NCI-H187 treated with DMSO at 0.1 percent for 48 hours (cell line): ENCODE measurements at places on chromosomes 4 and X.

GRCh38 chr4:126935801-126936200 is 697.0 kb upstream of the INTU start:
- DNase-seq: no peak

GRCh38 chrX:40314070-40314469 is 216.3 kb upstream of the BCOR start:
- DNase-seq: no peak

DNA sequence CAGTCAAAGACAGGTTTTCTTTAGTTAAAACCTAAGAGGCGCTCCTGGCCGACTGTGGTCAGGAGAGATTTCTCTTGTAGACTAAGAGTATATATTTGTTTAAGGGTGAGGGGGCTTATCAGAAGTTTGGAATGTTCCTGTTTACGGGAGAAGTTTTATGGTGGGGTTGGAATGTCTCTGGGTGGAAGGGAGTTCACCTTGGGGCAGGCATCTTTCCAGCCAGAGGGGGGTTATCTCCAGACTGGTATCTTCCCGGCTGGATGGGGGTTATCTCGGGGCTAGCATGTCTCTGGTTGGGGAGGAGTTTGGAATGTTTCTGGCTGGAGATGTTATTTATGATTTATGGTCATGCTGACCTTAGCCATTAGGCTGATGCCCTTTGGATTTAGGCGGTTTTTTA is 116.0 kb downstream of the COX7B2 start:
- DNase-seq: no peak

- DNase-seq: no peak
Observed at GRCh38 chrX:135477576-135477975, 42.9 kb upstream of the INTS6L start.

GRCh38 chr4:650951-651883 is 22.9 kb downstream of the ATP5ME start:
- DNase-seq: peak; percentile 64

GRCh38 chr4:57109411-57109846 is 756 bp downstream of the IGFBP7 start:
- DNase-seq: no peak

DNA sequence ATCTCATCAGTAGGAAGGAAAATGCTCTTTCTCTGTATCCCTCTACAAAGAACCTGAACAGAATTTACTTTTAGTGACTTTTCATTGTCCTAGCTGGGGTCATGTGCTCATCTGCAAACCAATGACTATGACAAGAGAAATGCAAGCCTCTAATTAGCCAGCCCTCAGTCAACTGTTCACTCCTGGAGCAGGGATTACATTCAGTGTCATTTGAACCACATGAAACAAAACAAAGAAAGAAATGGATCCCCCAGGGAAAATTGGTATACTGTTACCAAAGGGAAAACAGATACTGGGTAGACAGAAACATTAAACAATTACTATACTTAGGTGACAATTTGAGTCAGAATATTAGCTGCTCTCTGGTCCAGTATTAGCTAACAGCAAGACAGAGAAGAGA is 173.6 kb downstream of the RCHY1 start:
- no peak for DNase-seq

- DNase-seq: no peak
Observed at GRCh38 chr4:23266401-23266800, 573.7 kb downstream of the GBA3 start.

- no peak for DNase-seq
Observed at GRCh38 chrX:41827886-41828285, 95.5 kb downstream of the CASK start.

DNA sequence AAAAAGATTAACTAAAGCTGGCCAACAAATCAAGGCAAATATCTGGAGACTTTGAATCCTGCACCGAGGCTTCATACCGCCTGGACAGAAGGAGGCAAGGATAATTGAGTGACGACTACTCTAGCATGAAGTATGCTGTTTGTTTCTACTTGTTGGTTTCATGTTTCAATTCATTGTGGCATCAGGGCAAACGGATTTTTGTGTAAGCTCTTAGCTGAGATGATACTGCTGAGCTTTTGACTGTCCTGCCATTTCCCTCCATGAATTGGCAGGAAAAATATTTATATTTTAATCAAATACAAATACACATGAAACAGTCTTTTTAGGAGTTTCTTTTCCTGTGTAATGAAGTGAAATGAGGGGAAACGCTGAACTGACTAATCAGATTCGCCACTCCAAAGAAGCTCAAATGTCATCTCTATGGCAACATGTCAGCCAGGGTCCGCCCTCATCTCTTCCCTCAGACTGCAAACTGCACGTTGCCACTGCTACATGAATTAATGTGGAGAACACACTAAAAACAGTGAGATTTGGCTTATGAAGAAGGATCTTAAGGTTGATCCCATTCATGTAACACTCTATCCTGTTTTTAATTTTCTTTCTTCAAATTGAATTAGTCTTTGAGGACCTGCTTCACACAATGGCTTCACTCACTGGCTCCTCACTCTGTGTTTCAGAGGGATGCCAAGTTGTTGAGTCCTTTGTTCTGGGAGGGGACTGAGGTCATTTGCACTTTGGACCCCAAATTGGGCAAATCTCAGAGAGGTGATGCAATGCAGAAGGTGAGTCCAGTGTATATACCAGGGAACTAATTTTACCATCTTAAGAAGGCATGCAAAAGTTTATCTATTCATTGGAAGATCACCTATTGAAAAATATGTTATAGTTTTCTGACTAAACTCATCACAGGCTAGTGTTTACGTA is 149.6 kb upstream of the MID1 start:
- peak; percentile 41 for DNase-seq

DNA sequence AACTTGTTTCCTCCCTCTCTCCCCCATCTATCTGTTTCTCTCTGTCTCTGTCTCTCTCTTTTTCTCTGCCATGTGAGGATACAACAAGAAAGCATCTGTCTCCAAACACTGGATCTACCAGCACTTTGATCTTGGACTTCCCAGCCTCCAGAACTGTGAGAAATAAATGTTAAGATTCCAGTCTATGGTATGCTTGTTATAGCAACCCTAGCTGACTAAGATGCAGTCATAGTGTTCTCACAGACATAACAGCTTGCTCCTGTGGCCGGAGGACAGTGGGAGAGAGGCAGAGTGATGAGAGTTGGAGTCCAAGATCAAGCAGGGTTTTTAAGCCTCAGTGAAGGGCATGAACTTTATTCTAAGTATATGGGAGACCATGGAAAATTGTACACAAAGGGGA is 8.8 kb upstream of the NKX3-2 start:
- no peak for DNase-seq

DNA sequence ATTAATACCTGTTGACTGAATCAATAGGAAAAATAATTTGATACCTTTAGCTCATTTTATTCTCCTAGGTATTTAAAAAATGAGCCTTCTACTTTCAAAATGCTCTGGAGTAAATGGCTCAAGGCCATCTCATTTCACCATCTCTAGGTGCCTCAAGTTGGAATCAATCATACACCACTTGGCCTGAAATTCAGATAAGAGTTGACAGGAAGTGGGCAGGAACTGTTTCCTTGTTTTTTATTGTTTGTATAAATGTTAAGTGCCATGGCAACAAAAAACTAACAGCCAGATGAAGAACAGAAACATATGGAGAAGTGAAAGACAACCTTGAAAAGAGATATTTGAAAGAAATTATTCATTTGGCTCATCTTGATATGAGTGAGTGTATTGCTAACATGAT is 12.4 kb downstream of the LIMCH1 start:
- DNase-seq: no peak

DNA sequence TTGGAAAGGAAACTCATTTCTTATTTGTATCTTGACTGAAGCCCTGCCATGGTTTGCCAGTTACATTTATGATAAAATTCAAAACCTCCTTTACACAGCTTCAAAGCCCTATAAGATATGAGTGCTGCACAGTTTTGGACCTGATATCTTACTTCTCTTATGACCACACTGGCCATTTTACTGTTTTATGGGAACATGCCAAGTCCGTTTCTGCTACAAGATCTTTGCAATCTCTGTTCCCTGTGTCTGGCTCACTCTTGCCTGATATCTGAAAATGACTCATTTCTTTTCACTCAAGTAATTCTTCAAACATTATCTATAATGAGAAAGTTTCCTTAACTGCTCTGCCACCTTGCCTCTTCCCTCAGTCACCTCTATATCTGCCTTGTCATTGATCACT is 247.3 kb downstream of the SPOCK3 start:
- DNase-seq: no peak

GRCh38 chr4:148964456-148964855 is 522.2 kb upstream of the NR3C2 start:
- DNase-seq: no peak
